ENCODE measurements at places on chromosomes 6 and 20. TPM values are rescaled to one million over a fixed set of nuclear protein-coding genes. Genes with fewer than 3 reads are reported as not detected.

Gene SLC26A8
- 0.08 TPM for polyA plus RNA-seq

Gene EFCAB8
- polyA plus RNA-seq, result not detected

Gene VSX1
- not detected for polyA plus RNA-seq

Gene WASF1
- 13.7 TPM for polyA plus RNA-seq

Gene COL12A1
- polyA plus RNA-seq, result 469 TPM

Gene ME1
- 1.8 TPM for polyA plus RNA-seq

Gene LPIN3
- 2.8 TPM for polyA plus RNA-seq

Gene DNAH8
- polyA plus RNA-seq, result 4.6 TPM

Gene PRRT1
- 1.9 TPM for polyA plus RNA-seq

Gene SOBP
- polyA plus RNA-seq, result 17.4 TPM

Gene BPHL
- polyA plus RNA-seq, result 31.9 TPM

Gene SNHG17
- polyA plus RNA-seq, result 28.4 TPM

Gene OR2B6
- polyA plus RNA-seq, result not detected

Gene F13A1
- polyA plus RNA-seq, result 50.0 TPM

Gene MUC22
- 1.9 TPM for polyA plus RNA-seq

Gene BPIFB1
- not detected for polyA plus RNA-seq

Gene NEDD9
- polyA plus RNA-seq, result 10.7 TPM

Gene MYB
- 9.3 TPM for polyA plus RNA-seq

Gene VARS1
- polyA plus RNA-seq, result 60.8 TPM

Gene NKX2-4
- polyA plus RNA-seq, result not detected

Gene APMAP
- 42.8 TPM for polyA plus RNA-seq

Gene LGSN
- polyA plus RNA-seq, result not detected

Gene MICA
- 9.2 TPM for polyA plus RNA-seq

Gene PTGIS
- 28.7 TPM for polyA plus RNA-seq

Gene TMEM217
- not detected for polyA plus RNA-seq

Gene ITPR3
- not detected for polyA plus RNA-seq

Gene ECT2L
- 0.43 TPM for polyA plus RNA-seq

All from muscle of arm (tissue), 14 donors.